ENCODE measurements at places on chromosomes 2 and 18.

DNA sequence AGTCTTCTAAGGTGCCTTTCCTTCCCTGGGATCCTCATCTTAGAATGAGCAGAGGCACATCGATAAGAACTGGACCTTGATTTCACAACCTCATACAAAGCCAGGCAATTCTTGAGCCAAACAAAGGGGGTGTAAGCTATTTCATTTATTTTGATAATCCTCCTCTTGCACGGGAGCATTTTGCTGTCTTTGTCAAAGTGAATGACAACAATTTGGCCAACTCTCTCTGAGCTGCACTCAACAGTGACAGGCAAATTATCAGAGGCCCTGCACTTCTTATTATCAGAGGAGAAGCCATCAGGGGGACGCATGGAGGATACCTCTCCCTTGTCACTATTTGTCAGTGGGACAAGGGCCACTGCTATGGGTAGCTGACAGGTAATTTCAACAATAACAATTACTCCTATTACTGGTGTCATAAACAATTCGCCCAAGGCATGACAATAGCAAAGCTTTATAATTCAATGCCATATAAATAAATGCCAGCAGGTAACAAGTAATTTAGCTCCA is 260.4 kb downstream of the MEIS1 start:
- no peak for DNase-seq

DNA sequence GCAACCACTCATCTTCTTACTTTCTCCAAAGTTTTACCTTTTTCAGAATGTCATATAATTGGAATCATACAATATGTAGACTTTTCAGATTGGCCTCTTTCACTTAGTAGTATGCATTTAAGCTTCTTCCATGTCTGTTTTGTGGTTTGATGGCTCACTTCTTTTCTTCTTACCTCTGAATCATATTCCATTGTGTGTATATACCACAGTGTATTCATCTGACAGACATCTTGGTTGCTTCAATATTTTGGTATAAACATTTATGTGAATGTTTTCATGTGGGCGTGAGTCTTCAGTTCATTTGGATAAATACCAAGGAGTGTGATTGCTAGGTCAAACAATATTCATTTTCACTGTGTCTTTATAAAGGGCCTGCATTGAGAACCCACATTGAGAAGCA is 136.1 kb upstream of the NOSTRIN start:
- DNase-seq, result no peak

GRCh38 chr2:152573168-152573567 is 144.1 kb downstream of the PRPF40A start:
- DNase-seq, result peak; percentile 57

DNA sequence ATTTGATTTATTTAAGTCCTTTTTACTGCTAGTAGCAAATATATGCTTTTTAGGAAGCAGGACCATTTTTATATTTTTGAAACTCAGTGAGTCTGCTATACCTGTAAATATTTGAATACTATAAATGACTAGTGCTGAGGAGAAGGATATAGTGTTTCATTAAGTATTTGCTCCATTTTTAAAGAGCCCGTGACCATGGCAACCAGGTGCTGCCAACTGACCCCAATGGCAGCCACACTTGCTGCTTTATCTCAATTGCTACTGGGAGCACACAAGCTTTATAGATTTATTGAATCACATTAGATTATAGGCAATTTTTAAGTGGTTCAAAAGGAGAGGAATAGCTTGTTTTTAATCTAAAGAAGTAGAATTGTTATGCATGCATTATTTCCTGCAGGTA is 142.0 kb downstream of the SCG2 start:
- DNase-seq, result no peak

GRCh38 chr2:69704446-69704845 is 37.5 kb upstream of the ANXA4 start:
- DNase-seq, result no peak

Data from activated CD4-positive, alpha-beta T cell treated with anti-CD3 and anti-CD28 coated beads, Interleukin-2, amount 50 U/mL, for 24 hours (primary cell).